HuH-7.5 (cell line): ENCODE measurements at places on chromosomes 7 and 10.

DNA sequence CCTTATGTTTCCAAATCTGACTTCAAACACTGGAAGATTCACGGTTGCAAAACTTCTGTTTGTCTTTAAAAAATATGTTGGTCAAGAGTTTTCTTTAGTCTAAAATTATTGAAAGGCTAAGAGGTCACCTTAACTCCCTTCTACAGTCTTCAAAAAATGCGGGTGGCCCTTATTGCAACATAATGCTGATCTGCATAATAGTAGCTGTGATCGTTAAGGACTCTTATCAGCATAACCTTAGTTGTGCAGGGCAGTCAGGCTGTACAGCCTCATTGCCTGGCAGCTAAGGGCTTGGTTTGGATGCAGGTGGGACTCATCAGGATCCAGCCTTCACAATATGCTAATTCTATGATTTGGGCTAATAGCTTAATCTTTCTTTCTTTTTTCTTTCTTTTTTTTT is 15.0 kb downstream of the KIAA1217 start:
- DNase-seq = no peak

GRCh38 chr7:12221414-12221813 is 10.3 kb downstream of the TMEM106B start:
- no peak for DNase-seq

DNA sequence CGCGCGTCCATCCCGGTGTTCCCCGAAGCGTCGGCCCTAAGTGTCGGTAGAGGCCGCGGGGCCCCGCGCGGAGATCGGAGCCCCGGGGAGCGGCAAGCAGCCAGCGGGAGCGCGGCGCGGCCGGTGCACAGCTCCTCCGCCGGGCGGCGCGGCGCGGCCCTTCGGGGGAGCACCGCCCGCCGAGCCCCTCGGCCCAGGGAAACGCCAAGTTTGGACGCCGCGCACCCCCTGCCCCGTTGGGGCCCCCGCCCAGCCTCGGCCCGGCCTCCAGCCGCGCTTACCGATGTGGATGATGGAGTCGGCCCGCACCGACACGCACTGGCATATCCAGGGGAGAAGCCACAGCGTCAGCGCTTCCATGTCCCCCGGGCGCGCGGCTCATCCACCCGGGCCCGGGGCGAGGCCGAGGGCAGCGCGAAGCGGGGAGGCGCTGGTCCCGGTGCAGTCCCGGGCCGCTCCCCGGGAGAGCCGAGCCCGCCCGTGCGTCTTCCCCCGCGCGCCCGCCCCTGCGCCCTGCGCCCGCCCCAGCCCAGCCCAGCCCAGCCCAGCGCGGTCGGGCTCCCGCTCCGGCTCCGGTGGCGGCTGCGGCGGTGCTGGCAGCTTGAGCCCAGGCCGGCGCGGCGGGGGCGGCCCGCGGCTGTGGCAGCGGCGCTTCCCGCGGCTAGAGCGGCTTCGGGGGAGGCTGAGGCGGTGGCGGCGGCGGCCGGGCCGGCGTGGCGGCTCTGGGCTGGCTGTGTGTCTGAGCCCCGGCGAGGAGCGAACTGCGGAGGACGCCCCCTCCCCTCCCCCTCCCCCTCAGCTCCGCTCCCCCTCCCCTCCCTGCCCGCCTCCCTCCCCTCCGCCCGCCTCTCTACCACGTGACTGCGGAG is at the start of gene GRID1:
Gene GRID1, minus strand, starts transcription at position 763 of the 869 bp plus-strand sequence.
- peak; percentile 69 for DNase-seq

DNA sequence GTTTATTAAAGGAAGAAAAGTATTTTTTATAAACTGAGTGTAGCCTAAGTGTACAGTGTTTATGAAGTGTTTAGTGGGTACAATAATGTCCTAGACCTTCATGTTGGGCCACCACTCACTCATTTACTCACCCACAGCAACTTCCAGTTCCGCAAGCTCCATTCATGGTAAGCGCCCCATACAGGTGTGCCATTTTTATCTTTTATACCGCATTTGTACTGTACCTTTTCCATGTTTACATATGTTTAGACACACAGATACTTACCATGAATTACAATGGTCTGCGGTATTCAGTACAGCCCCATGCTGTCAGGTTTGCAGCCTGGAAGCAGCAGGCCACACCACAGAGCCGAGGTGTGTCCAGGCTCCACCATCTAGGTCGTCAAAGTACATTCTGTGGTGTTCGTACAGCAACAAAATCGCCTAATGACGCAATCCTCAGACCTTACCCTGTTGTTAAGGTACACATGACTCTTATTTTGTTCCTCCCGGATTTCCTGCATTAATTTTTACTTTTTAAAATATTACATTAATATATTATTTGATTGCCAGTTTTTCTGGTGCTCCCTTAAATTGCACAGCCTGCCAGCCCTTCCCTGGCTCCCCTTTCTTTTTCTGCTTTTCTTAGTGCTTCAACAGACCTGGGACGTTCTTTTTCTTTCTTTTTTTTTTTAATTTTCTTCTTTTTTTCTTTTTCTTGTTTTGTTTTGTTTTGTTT is 881 bp upstream of the SSBP1 start:
- DNase-seq = peak; percentile 12

DNA sequence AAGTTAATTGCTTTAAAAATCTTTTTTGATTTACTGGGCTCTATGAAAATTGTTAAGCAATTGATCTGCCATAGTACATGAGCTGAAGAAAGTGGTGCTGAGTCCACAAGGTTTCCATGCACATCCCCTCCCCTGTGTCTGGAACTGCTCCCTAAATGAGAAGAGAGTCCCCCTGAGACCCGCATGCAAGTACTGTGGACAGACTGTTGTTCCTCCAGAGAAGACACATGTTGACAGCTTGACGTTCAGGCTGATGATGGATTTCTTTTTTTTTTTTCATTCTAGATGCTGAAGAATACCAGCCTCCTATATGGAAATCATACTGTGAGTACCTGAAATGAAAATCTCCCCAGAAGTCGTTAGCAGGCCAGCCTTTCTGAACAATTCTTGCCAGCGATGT is 159.8 kb downstream of the CHN2 start:
- no peak for DNase-seq

DNA sequence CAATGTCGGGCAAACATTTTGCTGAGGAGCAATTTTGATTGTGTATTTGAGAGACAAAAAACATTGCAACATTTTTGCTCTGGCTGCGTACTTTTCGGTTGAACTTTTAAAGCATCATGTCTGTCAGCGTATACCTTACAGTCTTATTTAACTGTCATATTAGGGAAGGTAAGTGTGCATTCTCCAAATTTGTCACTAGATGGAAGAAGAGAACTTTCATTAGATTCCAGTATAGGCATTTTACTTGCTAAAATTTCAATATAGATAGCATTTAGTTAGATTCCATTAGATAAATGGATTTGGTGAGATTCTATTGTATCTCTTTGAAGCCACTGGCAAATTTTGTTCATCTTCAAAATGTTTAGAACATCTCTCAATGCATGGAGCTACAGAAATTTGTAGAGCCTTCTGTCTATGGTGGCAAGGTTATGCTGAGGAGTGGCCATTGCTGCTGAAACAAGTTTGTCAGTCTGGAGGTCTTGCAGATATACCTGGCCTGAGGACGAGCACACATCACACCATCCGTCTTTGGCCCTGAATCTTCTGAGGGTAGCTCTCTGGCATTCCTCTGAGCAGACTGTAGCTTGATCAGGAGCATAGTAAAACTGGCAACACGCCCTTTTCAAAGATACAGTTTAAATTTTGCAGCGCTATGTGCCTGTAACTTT is 437.5 kb upstream of the MBL2 start:
- DNase-seq = peak; percentile 4

DNA sequence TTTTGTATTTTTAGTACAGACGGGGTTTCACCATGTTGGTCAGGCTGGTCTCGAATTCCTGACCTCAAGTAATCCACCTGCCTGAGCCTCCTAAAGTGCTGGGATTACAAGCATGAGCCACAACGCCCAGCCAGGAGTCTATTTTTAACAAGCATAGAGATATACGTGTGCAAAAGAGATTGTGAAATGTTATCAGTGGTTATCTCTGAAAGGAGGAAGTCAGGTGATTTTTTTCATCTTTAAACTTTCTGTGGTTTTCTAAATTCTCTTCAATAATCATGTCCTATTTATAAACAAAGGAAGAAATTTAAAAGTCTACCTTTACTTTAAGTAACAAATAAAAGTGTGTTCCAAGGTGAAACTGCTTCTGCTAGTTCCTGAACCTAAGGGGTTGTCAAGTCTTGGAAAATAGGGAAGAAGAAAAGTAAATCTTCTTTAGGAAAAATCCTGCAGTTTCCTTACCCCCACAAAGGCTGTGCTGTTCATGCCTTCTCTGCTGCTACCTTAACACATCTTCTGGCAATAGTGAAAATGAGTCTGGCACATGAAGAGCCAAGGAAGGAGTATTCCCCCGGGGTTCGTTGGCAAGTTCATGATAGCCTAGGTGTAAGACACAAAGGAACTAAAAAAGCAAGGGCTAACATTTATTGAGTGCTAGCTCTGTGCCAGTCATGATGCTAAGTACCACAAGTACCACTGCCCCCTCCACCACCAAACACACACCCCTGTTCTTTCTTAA is 51.1 kb downstream of the CYP26A1 start:
- DNase-seq = no peak
